ENCODE measurements at places on chromosomes 1 and 21.

GRCh38 chr1:180950321-180950720 lies 37.6 kb downstream of the KIAA1614 start:
- no peak for DNase-seq

- no peak for DNase-seq
Observed at GRCh38 chr1:87108228-87108627, 193.8 kb downstream of the HS2ST1 start.

GRCh38 chr1:101364370-101365120 lies 127.7 kb downstream of the S1PR1 start:
- no peak for DNase-seq

- no peak for DNase-seq
Observed at GRCh38 chr1:232655028-232655745, 25.3 kb upstream of the SIPA1L2 start.

DNA sequence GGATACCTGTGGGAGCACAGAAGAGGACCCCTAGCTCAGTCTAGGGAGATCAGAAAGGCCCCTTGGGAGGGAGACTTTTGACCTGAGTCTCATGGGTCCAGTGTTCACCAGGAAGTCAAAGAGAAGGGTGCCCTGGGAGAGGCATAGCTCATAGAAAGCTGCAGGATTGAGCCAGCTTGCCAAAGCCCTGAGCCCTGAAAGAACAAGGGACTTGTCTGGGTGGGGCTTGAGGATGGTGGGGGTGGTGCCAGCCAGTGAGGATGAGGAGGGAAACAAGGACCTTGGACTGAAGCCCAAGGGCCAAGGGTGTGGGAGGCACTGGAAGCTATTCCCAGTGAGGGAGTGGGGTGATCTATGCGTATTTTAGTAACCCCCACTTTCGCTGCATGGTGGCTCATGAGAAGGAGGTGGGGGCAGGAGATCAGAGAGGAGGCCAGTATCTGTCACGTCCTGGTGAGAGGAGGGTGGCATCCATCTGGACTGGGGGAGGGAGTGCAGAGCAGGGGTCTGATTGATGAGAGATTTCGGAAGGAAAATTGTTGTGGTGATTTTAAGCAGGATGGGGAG lies 28.4 kb downstream of the DMBX1 start:
- no peak for DNase-seq

DNA sequence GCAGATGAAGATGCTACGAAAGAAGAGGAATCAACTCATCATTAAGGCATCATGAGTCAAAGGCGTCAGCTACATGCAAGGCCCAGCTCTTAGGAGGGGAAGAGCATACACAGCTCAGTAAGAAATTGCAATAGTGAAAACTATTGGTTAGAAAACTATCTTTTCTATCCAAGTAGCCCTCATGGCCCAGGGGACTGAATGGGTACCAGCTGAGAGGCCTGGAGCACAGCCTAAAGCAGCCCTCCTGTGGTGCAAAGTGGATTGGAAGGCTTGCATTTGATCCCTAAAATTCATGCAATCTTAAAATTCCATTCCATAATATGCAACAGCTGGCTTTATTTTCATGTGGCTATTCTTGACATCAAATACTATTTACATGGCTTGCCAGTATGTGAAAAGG lies 251.8 kb upstream of the USP24 start:
- no peak for DNase-seq

DNA sequence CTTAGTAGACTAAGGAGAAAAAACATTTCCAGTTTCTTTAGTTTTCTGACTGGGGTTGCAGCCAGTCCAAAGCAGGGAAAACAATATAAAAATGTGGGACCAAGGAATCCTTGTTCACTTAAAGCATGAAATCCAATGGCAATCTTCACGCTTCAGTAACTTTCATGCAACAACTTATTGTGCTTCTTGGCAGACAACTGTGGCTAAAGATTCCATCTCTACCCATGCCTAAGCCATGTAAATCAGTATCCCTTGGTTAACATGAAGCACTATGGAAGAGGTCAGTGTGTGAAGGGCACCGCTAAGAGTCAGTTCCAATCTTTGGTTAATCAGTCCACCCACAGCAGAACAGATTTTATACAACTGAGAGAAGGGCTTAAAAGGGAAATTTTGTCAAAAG lies 201.8 kb upstream of the GREM2 start:
- no peak for DNase-seq

GRCh38 chr1:178465011-178465410 lies 31.8 kb downstream of the CLEC20A start:
- no peak for DNase-seq

GRCh38 chr1:39900662-39901463 lies 854 bp downstream of the MYCL start:
- no peak for DNase-seq

GRCh38 chr21:34609244-34609932 lies 5.5 kb downstream of the RCAN1 start:
- no peak for DNase-seq

- DNase-seq, result no peak
Observed at GRCh38 chr1:89904219-89904980, 83.6 kb downstream of the LRRC8D start.

GRCh38 chr1:18716112-18716784 lies 85.6 kb downstream of the PAX7 start:
- no peak for DNase-seq

DNA sequence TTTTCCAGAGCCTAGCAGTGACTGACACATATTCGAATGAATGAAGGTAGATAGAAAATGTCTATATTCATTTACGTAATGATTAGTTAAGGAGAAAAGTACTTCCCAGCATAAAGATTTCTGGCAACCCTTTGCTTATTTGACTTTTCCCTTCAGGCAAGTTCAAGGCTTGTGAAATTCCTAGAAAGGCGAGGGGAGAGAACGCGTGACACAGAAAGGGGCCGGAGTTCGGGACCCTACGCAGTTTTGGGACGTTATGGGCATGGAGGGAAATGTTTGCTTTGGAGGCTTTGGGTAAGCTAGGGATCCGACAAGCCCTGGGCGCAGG lies 472 bp upstream of the USP25 start:
- DNase-seq, result no peak

GRCh38 chr1:8022395-8023286 lies 3.5 kb downstream of the ERRFI1 start:
- DNase-seq, result no peak

DNA sequence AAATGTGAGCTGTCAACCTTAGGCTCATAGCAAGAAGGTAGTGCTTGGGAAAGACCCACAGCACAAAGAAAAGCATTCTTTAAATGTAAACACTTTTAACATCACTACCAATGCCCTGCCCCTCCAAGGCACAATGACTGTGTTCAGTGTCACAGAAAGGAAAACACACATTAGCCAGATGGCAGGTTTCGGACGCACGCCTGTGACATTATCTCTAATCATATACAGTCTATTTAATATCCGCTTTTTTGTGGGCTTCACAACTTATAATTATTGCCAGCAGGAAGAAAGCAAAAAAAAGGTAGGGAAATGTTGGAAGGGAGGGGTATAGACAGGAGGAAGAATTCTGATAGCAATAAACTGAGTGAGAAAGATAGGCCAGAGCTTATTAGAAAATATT lies 112.4 kb upstream of the BEND5 start:
- DNase-seq, result no peak

GRCh38 chr1:7831458-7831857 lies 21.4 kb downstream of the UTS2 start:
- DNase-seq, result no peak

- DNase-seq, result no peak
Observed at GRCh38 chr1:213997038-213997771, 9.4 kb downstream of the PROX1 start.

DNA sequence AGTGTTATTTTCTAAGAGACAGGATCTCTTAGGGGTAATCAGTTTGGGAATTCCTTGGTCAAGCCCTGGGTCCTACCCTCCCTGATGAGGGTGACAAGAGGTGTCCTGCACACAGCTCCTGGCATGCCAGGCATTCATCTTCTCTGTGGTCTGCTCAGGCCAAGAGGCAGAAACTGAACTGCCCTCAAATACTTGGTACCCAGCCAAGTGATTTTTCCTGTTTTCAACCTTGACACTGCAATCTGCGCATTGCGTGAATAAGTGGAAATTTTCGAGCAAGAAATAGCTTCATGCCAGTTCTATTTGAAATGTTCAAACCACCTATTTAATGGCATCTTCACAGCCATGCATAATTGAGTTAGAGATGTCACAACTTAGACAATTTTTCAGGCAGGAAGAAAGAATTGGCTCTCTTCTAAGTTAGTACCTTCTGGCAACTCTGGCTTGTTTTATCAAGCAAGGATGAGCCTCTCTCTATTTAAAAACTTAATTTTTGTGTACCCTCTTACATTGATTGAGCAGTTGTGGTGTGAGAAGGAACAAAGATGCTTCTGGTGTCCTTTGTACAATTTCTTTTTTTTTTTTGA lies 27.0 kb downstream of the DNM3 start:
- DNase-seq, result no peak

DNA sequence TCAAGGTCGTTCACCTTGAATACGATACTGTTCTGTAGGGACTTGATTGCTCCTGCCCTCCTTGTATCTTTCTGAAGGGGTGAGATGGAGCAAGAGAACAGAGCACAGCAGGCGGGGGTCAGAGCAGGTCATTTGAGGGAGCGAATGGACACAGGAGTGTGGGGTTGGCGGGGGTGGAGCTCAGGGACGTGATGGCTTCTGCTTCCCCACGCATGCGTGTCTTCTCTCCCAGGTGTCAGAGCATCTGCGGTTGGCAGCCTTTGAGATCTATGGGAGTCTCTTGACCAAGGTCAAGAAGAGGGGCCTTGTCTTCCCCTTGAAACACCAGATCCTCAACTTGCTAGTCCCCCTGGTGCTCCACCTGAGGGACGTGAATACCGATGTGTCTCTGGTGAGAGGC lies 63.9 kb downstream of the INAVA start:
- no peak for DNase-seq

DNA sequence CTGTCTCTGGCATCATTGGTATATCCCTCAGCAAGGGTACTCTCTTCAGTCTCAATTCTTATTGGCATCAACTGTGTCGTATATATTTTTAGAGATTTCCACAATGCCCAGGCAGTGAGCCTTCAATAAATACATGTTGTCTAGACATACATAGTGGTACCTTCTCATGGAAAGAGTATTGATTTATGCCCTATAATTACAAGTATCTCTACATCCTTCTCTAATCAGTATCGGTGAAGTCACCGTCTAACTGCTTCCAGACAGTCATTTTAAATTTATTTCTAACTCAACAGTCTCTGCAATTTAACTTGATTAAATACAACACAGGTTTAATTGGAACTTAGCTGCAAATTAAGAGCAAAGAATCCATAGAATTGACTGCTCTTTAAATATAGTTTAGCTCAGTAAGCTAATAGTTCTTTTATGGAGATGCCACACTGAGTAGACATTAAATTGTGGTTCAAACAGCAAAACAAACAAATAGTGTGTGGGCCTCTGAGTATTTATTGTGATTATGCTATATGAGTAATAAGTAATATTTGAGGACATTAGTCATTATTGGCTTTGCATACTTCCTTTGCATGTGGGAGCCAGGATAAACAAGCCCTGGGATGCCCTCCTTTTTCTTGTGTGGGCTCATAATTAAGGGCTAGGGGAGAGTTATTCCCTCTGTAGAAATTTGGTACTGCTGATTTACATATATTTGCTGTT lies 126.9 kb upstream of the DUSP10 start:
- no peak for DNase-seq

- no peak for DNase-seq
Observed at GRCh38 chr1:75841421-75841820, 44.7 kb downstream of the MSH4 start.

GRCh38 chr1:64933296-64934070 lies 32.9 kb downstream of the JAK1 start:
- no peak for DNase-seq

DNA sequence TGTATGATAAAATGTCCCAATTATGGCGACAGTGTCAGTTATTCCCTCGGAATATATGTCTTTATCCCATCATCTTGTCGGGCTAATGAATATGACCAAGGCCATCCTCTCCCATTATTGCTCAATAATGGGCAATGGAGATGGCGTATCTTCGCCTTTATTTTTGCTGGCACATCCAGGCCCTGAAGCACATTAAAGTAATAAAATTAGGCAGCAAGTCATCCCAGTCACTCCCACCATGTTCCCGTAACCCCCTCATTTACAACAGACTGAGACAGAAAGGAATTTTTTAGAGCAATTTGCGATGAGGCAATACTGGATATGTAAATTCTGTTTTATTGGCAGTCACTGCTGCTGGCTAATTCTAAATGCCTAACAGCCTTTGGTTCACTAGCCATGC lies 35.3 kb downstream of the CLIC6 start:
- no peak for DNase-seq

DNA sequence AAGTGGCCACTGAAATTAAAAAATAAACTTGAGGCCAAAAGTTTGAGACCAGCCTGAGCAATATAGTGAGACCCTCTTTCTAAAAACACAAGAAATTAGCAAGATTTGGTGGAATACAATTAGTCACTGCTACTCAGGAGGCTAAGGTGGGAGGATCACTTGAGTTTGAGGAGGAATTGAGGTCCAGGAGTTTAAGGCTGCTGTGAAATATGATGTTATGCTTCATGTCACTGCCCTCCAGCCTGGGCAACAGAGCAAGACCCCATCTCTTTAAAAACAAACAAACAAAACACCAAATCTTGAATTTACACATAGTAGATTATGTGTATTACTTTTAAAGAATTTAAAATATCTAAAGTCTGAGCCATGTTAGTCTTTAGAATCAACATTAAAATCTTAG lies 6.3 kb upstream of the FNBP1L start:
- no peak for DNase-seq

DNA sequence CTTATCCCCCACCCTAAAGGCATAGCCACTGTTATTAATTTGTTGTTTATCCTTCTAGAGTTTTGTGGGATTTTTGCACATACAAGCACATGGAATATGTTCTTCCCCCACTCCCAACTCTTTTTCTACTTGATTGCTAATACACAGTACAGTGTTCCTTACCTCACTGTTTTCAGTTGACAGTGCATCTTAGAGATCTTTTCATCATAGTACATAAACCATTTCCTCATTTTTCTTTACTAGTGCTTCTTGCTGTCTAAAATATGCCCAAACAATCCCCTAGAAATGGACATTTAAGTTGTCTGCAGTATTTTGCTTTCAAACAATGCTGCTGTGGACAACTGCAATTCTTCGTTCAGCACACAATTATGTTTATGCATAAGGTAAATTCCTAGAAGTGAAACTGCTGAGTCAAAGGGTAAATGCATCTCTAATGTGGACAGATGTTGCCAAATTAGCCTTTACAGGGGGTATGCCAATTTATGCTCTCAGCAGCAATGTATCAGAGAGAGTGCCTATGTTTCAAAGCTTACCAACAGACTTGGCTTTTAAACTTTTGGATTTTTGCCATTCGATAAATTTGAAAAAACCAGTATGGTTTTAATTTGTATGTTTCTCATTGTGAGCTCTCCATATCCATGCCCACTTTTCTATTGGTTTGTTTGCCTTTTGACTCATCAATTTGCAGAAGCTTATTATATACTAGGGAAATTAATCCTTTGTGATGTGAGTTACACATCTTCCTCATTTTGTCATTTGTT lies 132.6 kb downstream of the MRPS6 start:
- no peak for DNase-seq

All from suprapubic skin (tissue), 4 donors.